ENCODE measurements at places on chromosomes 2 and 18. TPM values are rescaled to one million over a fixed set of nuclear protein-coding genes. Genes with fewer than 3 reads are reported as not detected.

GRCh38 chr2:1209246-1209645 lies 204.0 kb upstream of the TPO start:
- no peak for DNase-seq

- peak; percentile 23 for DNase-seq
Observed at GRCh38 chr2:71552861-71553301, 99.5 kb downstream of the DYSF start.

DNA sequence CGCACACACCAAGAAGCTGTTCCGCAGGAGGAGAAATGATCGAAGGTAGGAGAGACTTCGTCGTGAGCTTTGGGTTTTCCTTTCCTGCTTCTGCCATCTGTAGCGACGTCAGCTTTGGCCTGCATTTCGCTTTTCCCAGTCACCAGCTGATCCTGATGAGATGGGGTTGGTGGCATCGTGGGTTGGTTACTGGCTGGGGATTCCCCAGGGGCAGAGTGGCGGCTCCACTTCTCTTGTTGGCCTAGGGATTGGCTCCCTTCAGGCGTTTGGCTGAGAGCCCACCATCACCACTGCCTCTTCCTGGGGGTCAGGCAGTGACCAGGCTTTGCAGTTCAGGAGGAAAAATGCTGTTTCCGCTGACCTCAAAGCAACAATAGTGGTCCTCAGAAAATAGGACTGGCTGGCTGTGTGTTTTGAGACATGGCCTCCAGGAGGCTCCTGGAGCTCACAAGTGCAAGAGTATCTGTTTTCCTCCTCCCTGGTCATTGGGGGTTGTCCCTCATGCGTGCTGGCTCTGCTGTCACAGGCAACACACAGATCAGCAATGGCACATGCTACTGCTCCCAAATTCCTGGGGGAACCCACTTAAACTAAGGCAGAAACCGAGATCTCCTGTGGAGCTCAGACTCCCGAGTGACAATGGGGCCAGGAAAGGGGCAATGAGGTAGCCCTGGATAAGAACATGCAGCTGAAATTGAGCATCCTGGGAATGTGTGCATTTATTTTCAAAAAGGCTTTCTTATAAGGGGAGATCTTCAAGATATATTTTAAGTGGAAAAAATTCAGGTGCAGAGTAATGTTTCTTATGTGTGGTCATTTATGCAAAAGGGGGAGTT lies 173.0 kb downstream of the CTIF start:
- DNase-seq = no peak

GRCh38 chr18:245282-245847 lies 22.5 kb downstream of the THOC1 start:
- DNase-seq = no peak

DNA sequence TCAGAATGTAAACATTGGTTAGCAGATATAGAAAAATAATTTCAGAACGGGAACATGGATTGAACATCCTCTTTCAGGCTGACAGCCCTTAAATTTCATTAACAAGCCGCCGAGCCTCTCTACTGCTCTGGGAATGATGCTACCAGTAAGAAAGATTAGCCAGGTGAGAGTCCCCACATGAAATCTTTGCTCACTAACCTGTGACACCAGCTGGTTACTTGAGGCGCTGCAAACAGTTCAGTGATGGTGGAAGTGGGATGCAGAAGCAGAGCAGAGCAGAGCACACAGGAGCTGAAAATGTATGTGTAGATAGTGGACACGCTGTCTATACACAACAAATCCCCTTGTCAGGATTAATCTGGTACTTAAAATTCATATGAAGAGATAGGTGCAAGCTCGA lies 721.1 kb downstream of the DPP10 start:
- DNase-seq = no peak

- DNase-seq = no peak
Observed at GRCh38 chr2:29405266-29405665, 290.1 kb downstream of the CLIP4 start.

DNA sequence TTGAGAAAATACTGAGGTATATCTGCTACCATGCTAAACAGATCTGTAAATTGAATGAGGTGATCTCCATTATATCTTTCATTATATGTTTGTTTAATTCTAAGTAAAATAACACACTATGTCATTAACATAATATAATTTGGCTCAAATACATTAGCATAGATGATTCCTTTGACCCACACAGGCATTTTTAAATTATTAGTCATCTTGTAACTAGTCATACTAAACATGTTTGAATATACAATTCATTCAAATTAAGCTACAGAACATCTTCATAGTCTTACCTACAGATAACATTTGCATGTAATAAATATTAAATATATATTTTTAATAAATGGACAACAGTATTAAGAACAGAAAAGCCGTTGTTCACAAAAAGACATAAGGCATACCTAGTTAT lies 52.7 kb upstream of the KYNU start:
- no peak for DNase-seq

DNA sequence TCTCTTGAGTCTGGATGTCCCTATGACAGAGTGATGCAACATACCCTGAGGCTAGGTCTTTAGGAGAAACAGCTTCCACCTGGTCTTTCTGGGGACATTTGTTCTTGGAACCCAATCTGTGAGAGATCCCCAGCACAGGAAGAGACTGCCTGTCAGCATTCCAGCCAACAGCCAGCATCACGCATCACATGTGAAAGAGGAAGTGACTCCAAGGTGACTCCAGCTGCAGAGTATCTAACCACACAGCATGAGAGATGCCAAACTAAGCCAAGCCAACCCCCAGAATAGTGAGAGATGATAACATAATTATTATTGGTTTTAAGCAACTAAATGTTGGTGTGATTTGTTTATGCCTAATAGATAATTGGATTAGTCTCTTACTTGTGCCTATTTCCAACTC lies 35.7 kb downstream of the C18orf63 start:
- DNase-seq = no peak

DNA sequence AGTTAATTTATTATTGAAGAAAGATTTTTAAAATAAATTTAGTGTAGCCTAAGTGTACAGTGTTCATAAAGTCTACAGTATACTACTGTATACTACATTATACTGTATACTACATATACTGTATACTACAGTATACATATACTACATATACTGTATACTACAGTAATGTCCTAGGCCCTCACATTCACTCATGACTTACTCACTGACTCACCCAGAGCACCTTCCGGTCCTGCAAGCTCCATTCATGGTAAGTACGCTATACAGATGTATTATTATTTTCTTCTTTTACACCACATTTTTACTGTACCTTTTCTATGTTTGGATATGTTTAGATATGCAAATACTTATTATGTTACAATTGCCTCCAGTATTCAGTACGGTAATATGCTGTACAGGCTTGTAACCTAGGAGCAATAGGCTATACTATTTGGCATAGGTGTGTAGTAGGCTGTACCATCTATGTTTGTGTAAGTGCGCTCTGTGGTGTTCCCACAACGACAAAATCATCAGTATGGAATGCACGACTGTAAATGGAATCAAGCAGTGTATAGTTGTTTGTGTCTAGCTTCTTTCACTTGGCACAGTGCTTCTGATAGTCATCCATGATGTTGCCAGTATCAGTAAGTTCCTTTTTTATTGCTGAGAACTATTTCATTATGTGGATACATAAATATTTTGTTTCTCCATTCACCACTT lies 245.7 kb downstream of the MTX2 start:
- no peak for DNase-seq

DNA sequence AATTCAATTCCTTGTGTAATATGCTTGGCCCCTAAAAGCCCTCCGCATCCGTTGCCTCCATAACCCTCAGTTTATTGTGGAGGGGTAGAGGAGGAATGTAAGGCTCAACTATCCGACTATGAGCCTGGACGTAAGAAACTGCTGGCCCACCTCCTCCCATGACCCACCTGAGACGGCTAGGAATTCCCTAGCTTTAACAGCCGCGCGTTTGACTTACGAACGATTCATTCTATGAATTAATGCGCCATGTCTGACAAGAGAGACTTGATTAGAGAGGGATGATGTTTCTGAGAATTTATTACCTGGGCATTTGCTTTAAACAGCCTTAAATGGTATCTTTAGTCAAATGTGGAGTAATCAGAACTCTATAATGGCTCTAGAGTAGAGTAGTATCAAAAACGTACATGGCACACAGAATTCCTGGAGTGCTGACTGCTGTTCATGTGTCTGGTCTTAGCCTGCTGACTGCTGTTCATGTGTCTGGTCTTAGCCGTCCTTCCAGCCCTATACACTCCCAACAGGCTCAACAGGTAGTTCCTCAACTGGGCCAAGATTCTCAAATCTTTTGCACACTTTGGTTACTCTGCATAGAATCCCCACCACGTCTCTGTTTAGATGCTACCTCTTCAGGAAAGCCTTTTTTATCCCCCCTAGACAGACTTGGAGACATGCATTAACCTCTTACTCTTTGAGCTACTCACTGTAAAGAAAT lies 899 bp upstream of the GFPT1 start:
- no peak for DNase-seq

GRCh38 chr2:140136366-140136765 lies 1356.2 kb upstream of the NXPH2 start:
- DNase-seq = no peak

DNA sequence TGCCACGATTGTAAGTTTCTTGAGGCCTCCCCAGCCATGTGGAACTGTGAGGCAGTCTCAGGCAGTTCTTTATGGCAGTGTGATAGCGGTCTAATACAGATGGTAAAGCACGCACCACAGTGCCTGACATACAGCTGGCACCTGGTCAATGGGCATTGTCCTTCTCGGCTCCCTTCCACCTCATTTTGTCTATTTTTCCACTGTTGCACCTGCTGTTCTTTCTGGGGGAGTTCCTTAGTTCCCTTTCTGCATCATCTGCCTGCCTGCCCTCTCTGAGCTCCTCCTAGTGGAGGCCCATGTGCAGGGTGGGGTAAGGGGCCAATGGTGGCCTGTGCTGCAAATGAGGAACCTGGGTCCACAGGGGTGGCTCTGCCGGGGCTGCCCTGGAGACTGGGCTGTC lies 157.6 kb downstream of the LPIN1 start:
- DNase-seq = peak; percentile 60

DNA sequence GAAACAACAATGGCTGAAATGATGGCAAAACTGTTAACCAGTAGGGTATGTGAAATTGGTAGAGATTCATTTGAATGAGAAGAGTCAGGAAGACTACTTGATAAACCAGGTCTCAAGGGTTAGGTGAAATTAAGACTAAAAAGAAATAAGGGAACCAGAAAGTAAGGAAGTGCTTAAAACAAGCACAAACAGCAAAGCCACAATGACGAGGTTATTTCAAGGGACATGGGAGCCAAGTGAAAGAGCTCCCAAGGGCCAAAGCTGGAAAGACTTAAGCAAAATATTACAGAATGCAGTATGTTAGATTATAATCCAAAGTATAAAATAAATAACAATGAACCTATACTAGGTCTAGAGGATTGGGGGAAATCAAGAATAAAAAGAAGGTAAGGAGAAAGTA lies 19.3 kb upstream of the CD302 start:
- no peak for DNase-seq

DNA sequence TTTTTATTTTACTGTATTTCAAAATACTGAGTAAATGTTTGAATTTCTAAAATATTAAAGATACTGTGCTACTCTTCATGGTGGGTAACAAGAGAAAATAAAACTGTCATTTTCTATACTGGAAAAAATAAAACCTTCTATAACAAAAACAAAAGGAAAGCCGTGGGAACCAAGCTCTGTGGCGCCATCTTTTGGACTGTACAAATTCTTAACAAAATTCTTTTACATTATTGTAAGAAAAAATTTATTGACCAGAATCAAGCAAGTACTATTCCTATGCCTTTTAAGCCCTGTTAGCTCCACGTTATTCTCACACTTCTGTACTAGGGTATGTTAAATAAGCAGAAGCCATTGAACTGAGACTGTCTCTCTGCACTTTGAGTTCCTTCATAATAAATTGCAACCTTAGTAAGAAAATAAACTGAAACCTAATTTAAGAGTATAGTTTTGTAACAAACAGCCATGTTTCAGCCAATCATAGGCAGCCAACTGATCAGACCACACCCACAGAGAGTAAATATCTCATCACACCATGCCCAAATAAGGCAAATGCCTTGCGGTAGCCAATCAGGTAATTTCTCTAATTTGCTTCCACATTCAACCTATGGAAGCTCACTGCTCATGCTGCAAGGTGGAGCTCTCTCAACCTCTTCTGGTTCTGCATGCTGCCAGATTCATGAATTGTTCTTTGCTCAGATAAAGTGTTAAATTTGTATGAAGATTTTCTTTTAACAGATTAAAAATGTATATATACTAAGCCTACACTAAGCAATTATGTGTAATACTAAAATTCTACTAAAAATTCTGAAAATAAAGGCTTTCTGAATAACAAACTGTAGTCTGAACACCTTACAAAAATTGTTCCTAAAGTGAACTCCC lies 42.2 kb downstream of the HIBCH start:
- no peak for DNase-seq

GRCh38 chr2:159895258-159896065 lies 97.5 kb upstream of the CD302 start:
- DNase-seq = no peak

GRCh38 chr2:168543037-168543436 lies 87.0 kb downstream of the CERS6 start:
- DNase-seq = no peak

DNA sequence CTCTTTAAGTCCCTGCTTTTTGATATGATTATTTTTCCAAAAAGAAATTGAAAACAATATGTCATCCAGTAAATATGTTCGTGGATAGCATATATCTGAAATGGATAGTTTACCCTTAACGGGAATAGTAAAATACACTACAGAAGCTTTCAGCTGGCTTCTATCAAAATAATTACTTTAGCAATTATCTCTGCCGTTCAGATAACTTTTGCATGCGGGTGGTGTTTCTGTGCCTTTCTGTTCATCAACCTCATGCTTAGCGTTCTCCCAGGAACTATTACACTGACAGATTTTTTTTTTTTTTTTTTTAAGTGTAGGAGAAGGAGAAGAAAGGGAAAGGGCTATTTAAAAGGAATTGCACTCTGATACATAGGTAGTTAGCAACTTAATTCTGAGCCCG lies 53.6 kb downstream of the TSHZ1 start:
- no peak for DNase-seq

- no peak for DNase-seq
Observed at GRCh38 chr2:165057308-165057707, 102.0 kb upstream of the SLC38A11 start.

- DNase-seq = no peak
Observed at GRCh38 chr2:25236736-25237135, 68.4 kb upstream of the POMC start.

- DNase-seq = no peak
Observed at GRCh38 chr2:224325941-224326340, 76.0 kb downstream of the FAM124B start.

DNA sequence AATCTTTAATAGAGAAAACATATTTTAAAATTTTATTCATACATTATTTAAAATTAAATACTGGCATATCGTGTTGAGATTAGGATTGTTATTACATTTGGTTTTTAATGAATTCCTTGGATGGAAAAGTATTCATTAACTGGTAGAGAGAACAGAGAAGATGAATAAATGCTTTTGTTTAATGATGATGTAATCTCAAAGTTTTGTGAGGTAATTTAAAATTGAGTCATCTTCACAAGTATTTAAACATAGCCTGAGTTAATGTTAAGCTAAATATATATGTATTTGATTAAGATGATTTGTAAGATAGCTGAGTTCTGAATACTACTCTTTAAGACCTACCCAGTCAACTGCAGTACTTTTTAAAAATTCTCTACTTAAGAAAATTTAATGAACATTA lies 713.4 kb upstream of the VRK2 start:
- DNase-seq = no peak

Gene RTP5
- not detected for total RNA-seq

Gene DSC2
- total RNA-seq = 17.6 TPM

Gene FRZB
- total RNA-seq = 2.9 TPM

Gene PJVK
- total RNA-seq = 3.0 TPM

Gene SLC9A4
- total RNA-seq = not detected

Gene TUBA4B
- total RNA-seq = 3.5 TPM

Gene TRIM43
- total RNA-seq = not detected

Gene AQP4
- total RNA-seq = 301 TPM

Gene LOXHD1
- total RNA-seq = 2.9 TPM
